Activated CD4-positive, CD25-positive, alpha-beta regulatory T cell (primary cell): ENCODE measurements at places on chromosomes 6 and 20.
A peak's percentile ranks its signal among the peaks of the same experiment; 100 is the strongest.

- no peak for DNase-seq
These were observed 98.8 kb downstream of the DTD1 start for GRCh38 chr20:18686696-18687095.

GRCh38 chr20:47610247-47610944 lies 108.7 kb downstream of the NCOA3 start:
- DNase-seq = peak; percentile 9

DNA sequence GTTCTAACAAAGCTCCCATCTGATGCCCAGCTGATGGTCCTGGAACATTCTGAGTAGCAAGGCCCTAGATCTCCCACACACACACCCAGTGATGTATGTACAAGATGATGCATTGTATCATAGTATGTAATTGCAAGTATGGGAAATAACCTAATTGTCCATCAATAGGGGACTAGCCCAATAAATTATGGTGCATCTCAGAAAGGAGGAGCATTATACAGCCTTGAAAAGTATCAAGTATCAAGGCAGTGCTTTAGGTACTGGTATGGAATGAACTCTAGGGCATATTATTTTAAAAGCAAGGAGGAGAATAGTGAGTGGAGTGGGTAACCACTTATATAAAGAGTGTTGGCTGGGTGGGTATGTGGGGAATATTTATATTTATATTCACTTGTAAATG lies 24.8 kb upstream of the PREX1 start:
- no peak for DNase-seq

- DNase-seq = no peak
These were observed 114.3 kb upstream of the BTN3A2 start for GRCh38 chr6:26250698-26251044.

DNA sequence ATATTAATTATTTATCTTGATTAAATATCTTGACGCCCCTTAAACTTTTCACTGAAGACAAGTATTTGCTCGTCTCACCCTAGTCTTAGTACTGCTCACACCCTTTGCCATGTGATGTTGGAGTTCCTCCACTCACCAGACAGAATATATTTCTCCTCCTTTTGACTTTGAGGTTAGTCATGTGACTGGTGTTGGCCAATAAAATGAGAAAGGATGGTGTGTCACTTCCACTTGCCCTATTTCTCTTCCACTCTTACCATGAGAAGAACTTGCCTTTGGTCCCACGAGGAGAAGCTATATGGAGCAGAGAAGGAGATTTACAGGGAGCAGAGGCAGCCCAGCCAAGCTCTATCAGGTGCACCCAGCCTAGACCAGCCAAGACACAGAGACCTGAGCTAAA lies 64.9 kb upstream of the TAB2 start:
- no peak for DNase-seq

DNA sequence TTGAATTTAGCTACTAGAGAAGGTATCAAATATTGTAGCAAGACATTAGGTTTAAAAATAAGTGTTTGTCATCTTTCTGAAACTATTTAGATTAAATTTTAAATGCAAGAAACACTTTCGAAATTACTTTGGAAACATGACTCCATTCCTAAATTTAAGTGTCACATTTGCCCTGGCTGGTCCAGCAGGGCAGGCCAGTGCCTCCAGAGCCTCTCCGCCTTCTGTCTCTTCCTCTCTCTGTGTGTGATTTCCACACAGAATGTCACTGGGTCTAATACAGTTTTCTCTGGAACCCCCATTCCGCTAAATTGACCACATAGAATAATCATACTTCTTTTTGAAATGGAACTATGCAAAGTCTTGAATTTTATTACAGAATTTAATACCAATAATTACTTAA lies 111.5 kb downstream of the SOBP start:
- no peak for DNase-seq

DNA sequence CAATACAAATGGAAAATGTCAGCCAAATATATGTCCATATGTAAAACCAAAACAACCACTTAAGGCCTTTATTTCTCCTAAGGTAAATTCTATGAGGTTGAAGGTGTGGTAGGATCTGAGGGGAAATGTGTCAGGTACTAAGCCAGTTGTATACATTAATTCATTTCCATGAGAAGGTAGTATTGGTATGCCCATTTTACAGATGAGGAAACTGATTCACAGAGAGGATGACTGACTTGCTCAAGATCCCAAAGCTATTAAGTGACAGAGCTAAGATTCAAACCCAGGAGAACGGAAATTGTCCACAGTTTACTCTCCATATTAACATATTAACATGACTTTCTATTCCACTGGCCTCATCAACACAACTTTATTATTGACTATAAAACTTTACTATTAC lies 64.1 kb upstream of the MAP7 start:
- DNase-seq = no peak

DNA sequence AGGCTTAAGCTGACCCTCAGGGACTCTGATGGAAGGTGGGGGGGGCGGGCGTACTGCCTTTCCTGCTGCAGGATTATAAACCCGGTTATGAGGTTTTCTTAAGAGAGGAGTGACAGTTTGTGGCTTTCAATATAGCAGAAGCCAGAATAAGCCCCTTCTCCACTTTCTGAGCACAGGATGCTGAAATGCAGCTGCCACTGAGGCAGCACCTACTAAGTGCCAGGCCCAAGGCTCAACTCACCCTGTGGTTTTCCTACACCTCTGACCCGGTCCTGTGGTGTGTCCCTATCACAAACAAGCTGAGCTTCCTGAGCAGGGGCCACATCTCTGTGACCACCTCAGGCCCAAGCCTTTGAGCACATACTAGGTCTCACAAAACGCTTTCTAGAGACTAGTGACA lies 59.6 kb upstream of the NFATC2 start:
- no peak for DNase-seq

DNA sequence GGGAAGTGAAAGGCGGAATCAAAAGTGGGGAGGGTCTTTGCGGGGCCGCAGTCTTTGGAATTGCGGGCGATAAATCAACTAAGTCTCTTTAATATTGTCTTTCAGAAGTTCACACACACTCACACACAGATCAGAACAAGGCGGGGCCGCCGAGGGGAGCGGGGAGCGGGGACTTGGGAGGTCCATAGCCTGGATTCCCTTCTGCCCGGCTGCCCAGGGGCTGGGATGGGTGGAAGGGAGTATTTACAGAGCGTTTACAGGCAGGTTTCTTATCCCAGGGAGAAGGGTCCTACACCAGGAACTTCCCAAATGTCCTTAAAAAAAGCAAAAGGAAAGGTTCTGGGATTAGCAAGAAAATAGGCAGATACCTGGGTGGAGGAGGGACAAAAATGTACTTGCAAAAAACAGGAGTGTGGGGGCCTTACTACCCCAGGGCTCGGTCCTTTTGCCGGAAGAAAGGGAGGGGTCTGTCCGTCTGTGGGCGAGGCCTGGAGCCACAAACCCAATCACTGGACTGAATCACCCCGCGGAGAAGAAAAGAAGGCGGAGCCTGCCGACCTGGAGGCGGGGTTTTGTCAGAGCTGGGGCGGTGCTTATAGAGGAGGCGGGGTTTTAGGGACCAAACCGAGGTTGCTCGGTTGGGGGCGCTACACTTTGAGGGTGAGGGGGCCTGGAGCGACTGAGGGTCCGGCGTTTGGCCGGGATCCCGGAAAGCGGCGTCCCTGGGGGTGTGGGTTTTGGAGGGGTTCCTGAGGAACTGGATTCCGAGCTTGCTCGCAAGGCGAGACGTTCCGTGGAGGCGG lies 3.2 kb downstream of the PRRT1 start:
- DNase-seq = peak; percentile 37

DNA sequence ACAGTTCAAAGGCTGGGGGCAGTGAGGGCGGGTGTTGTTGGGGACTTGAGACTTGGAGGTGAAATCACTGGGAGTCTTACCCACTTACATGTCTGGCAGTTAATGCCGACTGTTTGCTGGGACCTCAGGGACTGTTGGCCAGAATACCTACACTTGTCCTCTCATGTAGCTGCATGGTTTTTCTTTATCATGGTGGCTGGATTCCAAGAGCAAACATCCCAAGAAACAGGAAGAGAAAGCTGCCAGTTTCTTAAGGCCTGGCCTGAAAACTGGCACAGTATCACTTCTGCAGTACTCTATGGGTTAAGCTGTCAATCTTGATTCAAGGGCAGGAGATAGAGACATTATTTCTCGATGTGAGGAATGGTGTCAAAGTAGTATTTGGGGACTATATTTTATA lies 19.8 kb upstream of the C6orf62 start:
- no peak for DNase-seq

DNA sequence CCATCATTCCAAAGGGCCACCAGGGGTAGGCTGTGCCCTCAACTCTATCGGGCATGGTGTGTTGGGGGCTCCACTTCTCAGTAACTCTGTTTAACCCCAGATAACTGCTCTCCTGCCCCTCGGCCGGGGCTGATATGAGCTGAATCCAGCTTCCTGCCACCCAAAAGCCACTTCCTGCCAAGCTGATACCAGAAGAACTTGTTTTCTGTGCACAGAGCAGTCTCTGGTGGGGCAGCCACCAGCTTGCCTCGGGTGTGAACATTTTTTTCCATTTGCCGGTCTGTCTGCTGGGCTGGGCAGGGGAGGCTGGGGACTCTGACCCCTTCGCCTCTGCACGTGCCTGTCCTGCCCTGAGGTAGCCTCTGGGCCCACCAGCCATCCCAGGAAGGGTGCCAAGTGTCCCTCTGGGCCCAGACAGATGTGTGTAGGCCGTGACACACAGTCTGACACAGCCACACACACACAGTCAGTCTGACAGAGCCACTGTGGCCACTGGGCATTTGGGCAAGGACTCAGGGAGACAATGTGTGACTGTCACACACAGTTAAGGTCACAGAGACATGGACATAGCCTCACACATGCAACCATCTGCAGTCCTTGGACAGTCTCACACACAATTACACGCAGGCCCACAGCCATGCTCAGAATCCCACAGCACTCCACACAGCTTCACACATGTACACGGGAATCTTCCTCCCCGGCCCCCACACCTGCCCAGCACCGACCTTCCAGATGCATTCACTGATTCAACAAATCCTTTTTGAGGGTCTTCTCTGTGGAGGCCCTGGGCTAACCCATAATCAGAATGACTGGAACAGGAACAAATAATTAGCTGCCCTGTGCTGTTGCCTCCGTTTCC lies 45.1 kb downstream of the NOL4L start:
- DNase-seq = peak; percentile 63

GRCh38 chr6:119658917-119659316 lies 309.4 kb upstream of the MAN1A1 start:
- no peak for DNase-seq

- no peak for DNase-seq
These were observed 16.9 kb upstream of the SUPT3H start for GRCh38 chr6:45394586-45395095.

DNA sequence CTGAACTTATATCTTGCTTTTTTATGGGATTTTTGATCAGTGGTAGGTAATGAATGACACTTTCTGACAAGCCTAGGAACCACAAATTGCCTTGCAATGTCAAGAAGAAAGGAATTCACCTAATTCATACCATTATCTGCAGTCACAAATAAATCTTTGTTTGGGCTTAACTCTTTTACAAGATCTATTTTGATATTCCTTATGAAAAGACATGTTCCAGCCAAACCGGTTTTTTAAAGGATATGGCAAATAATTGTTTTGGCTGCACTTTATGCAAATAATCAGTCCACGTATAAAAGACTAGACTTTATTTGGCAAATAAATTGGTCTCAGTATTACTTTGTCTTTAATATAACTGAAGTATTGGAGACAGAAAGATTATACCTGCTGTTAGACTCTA lies 771.7 kb upstream of the ADGRB3 start:
- DNase-seq = no peak

GRCh38 chr6:146546443-146547043 lies 2.9 kb downstream of the RAB32 start:
- DNase-seq = no peak

- DNase-seq = no peak
These were observed 37.1 kb downstream of the TOP1 start for GRCh38 chr20:41065716-41066115.

GRCh38 chr6:159176913-159177312 lies 7.7 kb downstream of the FNDC1 start:
- no peak for DNase-seq

DNA sequence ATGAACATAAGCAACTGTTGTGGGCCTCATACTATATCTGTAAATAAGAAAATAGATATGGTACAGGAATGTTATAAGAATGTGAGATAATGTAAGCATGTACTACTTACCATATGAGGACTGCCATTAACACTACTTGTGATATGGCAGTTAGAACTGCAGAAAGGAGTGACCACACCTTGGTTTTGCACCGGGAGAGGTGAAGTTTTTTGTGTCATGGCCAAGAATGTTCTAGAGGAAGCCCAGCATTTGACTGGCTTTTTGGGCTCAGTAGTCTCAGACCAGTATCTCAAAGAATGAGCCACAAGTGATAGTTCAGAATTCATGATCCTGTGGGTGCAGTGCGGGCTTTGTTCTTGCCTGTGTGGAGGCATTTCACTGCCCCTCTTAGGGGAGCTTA lies 123.5 kb downstream of the CLIC5 start:
- no peak for DNase-seq

DNA sequence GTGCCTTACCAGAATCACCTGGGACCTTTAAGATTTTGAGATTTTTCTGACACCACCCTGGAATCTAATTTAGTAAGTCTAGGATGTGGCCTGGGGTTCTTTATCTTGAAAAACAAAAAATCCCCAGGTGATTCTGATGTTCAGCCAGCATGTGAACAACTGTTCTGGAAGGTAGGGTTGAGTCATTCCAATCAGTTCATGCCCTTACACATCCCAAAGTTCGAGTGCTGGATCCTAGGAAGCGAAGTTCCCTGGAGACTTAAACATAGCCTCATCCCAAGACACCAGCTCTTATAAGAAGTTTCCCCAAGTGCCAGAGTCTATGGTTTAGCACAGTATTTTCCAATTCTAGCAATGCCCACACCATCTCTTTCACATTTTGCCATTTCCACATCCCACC lies 6.3 kb upstream of the TSHZ2 start:
- no peak for DNase-seq

GRCh38 chr6:56714982-56715456 lies 72.3 kb upstream of the DST start:
- no peak for DNase-seq

GRCh38 chr6:73980096-73980495 lies 284.1 kb downstream of the CD109 start:
- DNase-seq = no peak

GRCh38 chr6:108690326-108691049 lies 129.8 kb downstream of the FOXO3 start:
- DNase-seq = no peak

GRCh38 chr6:48080227-48081009 lies 30.6 kb downstream of the PTCHD4 start:
- no peak for DNase-seq

DNA sequence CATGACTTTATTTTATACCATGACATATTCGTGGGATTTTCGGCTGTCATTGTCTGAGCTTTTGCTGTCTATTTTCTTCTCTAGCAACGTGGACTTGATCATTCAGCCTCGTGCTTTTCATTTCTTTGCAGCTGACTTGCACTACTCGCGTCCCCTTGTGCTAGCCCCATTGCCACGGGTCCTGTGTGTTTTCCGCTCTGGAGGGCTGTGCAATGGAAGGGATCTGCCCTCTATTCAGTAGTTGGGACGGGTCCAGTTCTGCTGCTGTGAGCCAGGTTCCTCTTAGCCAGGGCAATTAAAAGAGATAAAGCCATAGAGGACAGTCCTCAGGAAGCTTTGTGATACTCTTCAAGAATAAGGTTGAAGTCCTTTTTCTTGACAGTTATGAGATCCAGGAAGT lies 17.6 kb downstream of the NEDD9 start:
- no peak for DNase-seq
